ENCODE measurements at places on chromosomes 3 and 15.
A peak's percentile ranks its signal among the peaks of the same experiment; 100 is the strongest.

- DNase-seq: no peak
Measured at GRCh38 chr3:27456554-27456953, 27.6 kb downstream of the SLC4A7 start.

DNA sequence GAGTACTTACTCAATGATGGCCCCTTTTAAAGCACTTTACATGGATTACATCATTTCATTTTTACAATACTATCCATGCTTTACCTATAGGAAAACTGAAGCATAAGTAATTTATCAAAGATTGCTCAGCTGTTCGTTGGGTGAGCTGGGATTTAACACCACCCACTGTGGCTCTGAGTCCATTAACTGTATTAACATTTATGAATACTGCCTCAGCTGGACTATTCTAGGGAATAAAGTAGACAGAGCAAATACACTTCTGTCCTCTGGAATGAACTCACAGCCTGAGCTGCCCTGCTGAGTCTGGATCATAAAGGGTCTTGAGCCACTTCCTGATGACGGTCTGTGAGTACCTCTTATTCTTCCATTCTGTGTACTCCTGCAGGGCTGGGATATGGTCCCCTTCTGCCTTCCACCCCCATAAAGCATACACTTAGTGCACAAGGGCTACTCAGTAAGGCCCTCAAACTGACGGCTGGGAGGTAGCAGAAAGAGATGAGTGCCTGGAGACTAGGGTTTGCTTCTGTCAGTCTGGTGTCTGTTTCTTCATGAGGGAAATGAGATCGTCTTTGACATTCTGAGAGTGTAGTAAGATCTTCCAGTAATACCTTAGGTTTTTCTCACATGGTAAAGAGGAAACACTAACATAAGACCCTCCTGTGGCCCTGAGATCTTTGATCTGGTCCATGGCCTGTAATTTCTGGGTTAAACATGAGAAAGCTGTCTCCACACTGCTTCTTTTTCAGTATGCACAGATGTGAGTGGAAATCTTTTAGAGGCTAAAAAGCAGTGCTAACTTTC lies 12.6 kb upstream of the ST6GAL1 start:
- DNase-seq: no peak

DNA sequence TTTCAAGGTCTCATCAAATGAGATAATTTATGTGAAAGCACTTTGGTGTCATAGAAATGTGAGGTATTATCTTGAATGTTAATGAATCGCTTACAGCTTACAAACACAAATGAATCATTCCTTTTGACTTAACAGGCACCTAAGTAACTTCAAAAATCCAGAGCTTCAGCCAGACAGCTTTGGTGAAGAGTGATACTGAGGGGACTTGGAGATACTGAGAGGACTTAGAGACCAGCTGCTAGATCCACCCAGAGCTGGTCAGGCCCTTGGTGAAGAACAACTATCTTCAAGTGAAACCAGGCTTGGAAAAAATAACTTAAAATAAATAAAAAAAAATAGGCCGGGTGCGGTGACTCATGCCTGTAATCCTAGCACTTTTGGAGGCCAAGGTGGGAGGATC lies 16.2 kb upstream of the ZFYVE19 start:
- DNase-seq: no peak

DNA sequence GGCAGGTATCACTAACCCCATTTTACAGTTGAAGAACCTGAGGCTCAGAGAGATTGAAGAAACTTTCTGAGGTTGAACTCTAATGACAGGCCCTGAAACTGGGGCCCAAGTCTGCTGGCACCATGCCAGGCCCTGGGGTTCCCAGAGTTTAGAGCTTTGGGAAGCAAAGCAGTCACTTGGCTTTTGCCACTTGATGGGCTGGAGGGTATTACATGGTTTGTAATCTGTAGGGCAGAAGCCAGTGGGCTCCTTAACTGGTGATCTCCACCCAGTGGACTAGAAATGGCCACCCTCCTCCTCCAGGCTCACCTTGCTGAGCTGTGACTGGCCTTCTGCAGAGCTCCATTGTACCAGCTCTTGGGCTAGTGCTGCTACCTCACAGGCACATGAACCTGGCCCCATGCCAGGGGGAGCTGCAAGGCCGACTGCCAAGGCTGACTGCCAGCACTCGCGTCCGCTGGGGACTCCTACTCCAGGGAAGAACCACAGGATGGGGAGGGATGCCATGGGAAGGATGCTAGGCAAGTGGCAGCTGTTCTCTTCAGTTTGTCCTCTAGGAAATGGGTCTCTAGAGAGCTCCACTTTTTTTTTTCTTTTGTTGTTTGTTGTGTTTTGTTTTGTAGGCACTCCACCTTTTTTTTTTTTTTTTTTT lies 104.8 kb downstream of the ETFA start:
- no peak for DNase-seq

GRCh38 chr3:24951180-24951579 lies 456.5 kb upstream of the THRB start:
- no peak for DNase-seq

- DNase-seq: no peak
Measured at GRCh38 chr3:78143000-78143399, 1103.1 kb downstream of the ROBO2 start.

GRCh38 chr3:141410846-141411245 lies 42.5 kb downstream of the ZBTB38 start:
- no peak for DNase-seq

DNA sequence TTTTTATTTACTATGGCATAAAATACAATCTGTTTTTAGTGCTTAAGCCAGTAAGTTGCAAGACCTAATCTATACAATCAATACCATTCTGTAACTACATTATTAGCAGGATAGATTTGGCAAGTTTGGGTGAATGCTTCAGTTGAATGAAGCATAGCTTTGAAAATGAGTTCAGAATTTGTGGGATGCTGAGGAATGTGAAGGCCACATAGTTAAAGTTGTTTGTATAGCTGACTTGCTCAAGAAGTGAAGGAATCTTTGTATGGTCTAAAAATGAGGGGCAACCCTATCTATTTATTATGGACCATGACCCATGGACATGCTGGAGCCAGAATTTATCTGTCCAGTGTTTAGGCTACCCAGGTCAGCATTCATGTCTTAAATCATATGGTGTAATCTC lies 58.5 kb downstream of the CRYBG3 start:
- no peak for DNase-seq

- DNase-seq: no peak
Measured at GRCh38 chr3:111594781-111595180, 365 bp downstream of the ZBED2 start.

GRCh38 chr15:39083213-39083612 lies 497.7 kb upstream of the THBS1 start:
- DNase-seq: no peak

DNA sequence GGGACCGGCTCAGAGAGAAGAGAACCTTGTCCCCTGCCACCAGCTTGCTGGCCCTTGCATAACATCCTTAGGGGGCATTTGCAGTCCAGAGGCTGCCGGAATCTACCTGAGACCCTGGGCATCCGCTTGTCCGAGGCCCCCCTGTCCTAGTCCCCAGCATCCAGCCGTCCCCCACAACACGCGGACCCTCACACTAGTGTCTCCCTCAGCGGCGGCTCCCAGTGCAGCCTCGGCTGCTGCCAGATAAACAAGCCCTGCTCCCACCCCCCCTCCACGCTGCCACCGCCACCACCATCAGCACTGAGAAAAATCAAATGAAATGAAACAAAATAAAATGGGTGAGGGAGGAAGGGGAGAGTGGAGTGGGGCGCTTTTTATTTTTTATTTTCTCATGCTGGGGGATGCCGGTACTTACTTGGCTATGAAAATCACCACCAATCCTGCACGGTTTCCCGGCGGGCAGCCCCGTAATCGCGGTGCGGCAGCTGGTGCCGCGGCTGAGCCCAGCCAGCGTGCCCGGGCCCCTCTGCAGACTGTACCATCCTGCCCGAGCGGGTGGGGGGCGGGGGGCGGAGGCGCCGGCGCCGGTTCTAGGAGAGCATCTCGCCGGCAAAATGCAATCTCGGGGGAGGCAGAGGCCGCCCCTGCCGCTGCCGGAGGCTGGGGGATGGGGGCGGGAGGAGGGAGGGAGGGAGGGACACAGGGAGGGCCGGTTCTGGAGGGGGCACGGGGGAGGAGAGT lies at the start of gene ATP2B2:
Gene ATP2B2 (minus strand): TSS at position 537 of the 741 bp plus-strand sequence. CDS start 56,043 bp downstream, outside the sequence.
- no peak for DNase-seq

GRCh38 chr15:30953731-30954378 lies 37.6 kb downstream of the MTMR10 start:
- no peak for DNase-seq

- no peak for DNase-seq
Measured at GRCh38 chr15:94028809-94029208, 202.6 kb upstream of the MCTP2 start.

DNA sequence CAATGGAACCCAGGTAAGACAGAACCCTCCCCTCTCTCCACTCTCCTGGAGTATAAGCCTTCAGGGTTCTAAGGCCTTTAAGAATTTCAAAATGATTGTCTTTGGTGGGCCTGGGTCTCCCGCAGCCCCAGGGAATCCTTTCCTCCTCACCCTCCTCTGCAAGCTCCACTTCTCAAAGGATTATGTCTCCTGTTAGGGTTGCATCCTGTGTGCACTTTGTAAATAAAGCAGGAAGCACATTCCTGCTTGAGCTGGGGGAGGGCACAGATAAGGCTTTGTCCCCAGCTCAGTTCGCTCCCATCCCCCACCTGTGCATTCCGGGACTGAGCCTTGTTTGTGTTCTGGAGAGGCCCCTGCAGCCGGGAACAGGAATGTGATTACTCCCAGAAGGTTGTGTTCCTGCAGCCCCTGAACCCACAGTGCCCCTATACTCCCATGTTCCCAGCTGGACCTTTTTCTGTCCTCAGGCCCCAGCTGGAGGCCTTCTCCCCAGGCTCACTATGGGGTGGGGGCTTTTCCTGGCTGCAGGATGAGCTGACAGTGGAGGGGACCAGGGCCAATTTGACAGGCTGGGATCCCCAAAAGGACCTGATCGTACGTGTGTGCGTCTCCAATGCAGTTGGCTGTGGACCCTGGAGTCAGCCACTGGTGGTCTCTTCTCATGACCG lies 9.5 kb downstream of the TYRO3 start:
- no peak for DNase-seq

- DNase-seq: no peak
Measured at GRCh38 chr3:39189959-39190269, 2.5 kb downstream of the XIRP1 start.

- DNase-seq: no peak
Measured at GRCh38 chr15:80778964-80779657, at the start of gene CEMIP. TSS of gene CEMIP (plus strand) at chr15:80779370. CDS start at chr15:80873880, 94,510 bp downstream.

GRCh38 chr3:13058346-13059120 lies 14.7 kb downstream of the IQSEC1 start:
- no peak for DNase-seq

- DNase-seq: no peak
Measured at GRCh38 chr3:32401126-32401525, 9.5 kb downstream of the CMTM7 start.

- no peak for DNase-seq
Measured at GRCh38 chr3:130679218-130679617, 67.4 kb downstream of the PIK3R4 start.

- DNase-seq: no peak
Measured at GRCh38 chr15:61393524-61393923, 164.4 kb upstream of the RORA start.

DNA sequence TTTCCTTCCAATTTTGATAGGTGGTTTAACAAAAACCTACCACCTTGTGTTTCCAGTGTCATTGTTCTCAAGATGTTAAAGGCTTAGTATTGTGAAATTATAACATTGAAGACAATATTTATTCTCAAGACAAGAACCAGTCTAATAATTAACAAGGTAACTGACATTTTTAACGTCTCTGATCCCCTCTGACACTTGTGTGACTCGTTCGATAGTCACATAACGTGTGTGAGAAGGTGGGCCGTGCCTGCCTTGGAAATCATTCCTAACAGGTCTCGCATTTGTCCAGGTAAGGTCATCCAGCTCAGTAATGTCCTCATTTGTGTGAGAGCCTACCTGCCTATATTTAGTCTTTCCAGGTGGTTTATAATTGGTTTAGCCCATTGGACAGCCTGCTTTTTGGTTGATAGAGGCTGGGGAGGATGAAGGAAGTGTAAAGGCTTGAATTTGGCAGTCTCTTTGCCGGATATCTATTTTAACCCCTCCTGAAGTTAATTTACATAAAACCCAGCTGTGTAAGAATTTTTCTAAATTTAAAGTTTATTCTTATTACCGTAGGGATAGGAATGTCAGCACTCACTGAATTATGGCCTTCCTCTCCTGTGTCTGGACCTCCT lies 94.4 kb downstream of the AKAP13 start:
- DNase-seq: no peak

- no peak for DNase-seq
Measured at GRCh38 chr3:134474956-134475355, 10.8 kb downstream of the ANAPC13 start.

GRCh38 chr3:49081429-49081828 lies 12.4 kb downstream of the QRICH1 start:
- DNase-seq: no peak

DNA sequence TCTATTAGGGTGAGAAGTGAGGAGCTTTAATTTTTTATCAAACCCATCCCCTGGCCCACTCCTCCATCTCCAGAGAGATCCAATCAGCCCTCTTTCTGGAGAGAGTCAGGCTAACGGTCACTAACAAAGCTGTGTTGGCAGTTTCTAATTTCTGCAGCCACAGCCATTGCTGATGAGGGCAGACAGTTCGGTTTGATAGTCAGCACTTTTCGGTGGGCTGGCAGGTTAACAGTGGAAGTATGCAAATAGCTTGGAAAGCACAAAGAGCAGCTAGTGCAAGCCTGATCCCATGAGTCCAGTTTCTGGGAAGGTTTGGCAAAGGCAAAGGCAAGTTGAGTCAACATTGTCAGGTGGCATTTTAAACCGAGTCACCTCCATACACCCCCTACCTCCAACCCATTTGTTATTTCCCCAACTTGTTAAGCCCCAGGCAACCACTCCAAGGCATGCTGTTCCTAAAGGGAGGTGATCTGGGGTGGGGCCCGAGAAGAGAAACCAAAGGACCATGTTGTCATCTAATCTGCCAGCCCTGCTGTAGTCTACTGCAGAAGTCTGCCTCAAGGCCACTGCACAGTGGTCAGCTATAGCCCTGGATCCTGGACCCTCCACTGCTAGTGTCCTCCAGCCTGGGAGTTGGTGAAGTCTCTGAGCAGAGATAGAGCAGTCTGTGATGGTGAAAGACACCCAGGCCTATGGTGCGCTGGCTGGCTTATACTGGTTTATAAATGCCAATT lies 1.7 kb downstream of the CCR1 start:
- peak; percentile 82 for DNase-seq

GRCh38 chr3:192570821-192571791 lies 156.2 kb downstream of the FGF12 start:
- DNase-seq: no peak

- no peak for DNase-seq
Measured at GRCh38 chr3:120526011-120526870, 69.9 kb upstream of the NDUFB4 start.

DNA sequence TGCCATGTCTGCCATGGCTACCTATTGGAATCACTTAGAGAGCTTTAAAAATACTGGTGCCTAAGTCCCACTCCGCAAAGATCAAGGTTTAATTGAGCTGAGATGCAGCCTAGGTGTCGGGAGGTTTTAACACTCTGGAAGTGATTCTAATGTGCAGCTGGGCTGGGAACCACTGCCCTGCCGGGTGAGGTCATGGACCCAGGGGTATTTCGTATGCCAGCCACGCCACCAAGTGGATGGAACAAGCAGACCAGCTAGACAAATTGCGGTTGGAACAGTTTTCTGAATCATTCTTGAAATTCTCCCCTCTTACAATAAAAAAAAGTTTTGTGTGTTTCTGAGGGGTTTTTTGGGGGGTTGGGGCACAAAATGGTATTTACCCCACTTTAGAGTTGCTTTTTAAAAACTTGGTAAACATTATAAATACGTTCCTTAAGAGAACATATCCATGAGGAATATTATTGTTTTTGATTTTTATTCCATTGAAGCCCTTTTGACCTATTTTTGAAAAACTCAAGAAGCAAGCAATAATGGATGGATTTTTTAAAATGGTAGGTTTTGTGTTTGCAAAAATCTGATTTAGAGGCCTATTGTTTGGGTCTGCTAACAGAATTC lies 66.2 kb upstream of the CSTA start:
- DNase-seq: no peak

Measured in esophagus muscularis mucosa (tissue), 4 donors.